ENCODE measurements at places on chromosomes 2 and 18.

GRCh38 chr2:178722296-178722695 is 84.9 kb downstream of the TTN start:
- no peak for DNase-seq

DNA sequence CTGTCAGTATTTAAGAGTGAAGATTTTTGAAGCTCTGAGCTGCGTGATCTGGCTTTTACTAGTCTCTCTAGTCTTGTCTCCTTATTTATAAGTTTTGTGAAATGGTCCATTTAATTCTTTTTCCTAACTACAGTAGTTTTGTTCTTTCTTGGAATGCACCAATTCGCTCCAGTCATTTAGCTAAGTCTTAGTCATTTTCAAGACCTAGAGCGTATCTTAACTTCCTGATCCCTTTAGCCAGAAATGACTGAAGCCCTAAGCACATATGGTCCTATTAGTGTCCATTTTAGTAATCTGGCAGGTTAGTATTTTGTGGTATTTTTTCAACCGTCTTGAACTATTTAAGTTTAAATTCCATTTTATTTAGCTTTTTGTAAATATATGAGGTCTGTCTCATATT is 3.6 kb downstream of the BIRC6 start:
- no peak for DNase-seq

DNA sequence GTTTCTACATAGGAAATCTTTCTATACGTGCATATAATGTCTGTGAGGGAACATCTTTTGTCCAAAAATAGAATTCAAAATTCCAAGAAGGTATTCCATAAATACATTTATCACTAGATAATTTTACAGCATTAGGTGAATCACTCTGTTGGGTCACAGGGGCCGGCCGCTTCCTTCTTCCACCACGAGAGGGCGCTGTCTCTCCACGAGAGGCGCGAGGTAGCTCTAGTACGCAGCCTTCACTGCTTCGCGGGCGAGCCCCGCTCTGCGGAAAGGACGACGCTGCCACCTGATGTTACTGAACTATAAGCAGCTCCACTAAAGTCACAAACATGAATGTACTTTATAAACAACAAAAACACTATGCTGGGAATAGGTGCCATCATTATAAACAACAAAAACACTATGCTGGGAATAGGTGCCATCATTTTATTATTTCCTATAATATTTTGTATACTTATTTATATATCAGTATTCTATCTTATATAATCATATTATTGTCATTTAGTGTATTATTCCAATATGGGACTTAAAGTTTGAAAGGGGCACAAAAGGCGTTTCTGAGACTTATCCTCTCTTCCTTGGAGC is 69.4 kb upstream of the REV1 start:
- peak; percentile 88 for DNase-seq

DNA sequence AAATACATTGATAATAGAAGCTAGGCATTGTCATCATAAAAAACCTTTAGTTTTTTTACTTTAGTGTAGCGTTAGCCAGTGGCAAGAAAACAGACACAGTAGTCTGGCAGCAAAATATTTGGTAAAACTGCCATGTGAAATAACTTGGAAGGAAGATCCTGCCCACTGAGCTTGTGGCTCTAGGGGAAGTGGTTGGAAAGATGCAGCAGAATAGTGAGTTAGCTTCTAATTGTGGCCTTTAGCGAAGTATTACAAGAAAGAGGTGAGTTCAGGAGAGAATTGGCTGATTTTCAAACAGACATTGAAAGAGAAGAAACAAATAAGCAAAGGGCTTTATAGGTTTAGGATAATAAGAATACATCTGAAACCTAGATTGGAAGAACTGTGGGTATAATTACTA is 1887.8 kb upstream of the CELF4 start:
- DNase-seq = no peak

- no peak for DNase-seq
Measured at GRCh38 chr2:98541906-98542305, 66.4 kb downstream of the COA5 start.

- no peak for DNase-seq
Measured at GRCh38 chr2:38581193-38582147, 21.3 kb downstream of the HNRNPLL start.

DNA sequence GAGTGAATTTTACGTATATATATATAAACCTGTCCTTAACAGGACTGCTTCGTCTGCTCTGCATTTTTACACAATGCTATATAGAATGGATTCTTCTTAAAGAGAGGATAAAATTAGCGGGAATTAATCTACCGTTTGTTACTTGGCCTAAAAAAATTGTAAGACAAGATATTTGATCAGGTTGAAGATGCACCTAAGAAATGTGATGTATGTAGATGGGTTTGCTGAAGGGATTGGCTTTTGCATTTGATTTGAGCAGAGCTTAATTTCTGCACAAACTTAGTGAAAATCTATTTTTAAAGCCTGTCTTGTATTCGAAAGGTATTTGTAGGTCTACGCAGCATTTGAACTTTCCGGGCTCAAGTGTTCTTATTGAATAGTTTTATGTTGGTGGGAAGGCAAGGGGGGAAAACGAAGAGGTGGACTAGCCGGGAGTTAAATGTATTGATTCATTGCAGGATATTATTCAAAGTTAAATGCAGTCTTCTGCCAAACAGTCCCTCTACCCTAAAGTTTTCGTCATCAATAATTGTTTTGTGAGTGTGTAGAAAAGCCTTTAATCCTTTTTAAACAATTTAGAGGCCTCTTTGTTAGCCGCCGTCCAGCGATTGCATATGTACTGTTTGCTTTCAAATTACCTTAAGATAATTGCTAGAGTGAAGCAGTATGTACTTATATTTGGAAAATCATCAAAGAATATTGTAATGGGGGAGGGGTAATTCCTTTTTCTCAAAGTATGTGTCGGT is 1.2 kb downstream of the PPP1CB start:
- DNase-seq = no peak

GRCh38 chr2:3301001-3301400 is 76.6 kb downstream of the EIPR1 start:
- DNase-seq = no peak

DNA sequence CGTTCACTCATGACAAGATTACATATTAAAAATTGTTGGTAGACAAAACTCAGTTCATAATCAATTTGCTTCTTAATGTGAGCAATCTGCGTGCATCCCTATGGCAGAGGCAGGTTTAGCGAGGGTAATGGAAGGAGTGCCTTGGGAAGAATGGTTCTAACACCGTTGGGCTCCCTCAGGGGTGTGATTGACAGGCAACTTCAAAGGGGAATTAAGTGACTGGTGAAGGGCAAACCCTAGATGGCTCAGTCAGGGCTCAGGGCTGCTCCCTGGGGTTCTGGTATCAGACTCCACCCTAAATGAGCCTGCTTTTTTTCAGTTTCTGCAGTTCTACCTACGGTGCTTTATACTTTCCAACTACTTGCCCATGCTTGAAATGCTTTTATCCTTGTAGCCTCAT is 419.5 kb upstream of the CELF4 start:
- DNase-seq = no peak

DNA sequence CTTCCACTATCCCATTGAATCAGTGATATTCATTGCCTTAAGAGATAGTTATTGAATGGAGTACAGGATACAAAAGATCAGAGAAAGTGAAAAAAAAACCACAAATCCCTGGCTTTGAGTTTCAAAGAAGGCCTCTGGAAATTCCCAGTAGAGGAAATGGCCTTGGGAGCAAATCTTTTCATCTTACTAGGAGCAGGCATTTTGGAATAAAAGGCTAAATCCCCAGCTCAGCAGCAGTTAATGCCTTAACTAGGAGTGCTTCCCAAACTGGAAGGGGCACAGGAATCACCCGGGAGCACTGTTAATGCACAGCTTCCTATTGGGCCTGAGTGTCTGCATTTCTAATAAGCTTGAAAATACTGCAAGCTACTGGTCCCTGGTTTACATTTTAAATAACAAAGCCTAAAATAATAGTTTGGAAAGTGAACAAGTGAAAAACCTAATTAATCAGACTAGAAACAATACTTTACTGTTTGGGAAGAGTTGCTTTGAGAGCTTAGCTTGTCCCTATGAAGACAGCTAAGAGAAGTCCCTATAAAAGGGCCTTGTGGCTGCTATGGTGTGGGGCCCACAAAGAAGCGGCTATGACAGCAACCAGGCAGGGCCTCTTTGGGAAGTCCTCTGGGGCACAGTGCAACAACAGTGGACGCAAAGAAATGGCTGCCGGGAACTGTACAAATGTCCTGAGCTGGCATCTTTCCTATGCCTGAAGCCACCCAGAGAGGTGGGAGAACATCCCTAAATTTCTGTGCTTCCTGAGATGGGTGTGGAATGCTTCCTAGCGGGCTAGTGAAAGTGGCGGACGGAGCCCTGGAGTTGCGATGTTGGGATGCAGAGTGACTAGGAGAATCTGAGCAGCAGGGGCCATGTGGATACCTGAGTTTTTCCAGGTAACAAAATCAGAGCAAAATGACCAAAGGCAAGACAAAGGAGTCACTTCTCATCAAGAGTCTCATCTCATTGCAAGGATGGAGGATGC is 117.1 kb upstream of the KLHL14 start:
- no peak for DNase-seq

- DNase-seq = no peak
Measured at GRCh38 chr2:58594175-58594574, 353.1 kb upstream of the FANCL start.

- DNase-seq = no peak
Measured at GRCh38 chr2:191635333-191636234, 42.4 kb upstream of the NABP1 start.

DNA sequence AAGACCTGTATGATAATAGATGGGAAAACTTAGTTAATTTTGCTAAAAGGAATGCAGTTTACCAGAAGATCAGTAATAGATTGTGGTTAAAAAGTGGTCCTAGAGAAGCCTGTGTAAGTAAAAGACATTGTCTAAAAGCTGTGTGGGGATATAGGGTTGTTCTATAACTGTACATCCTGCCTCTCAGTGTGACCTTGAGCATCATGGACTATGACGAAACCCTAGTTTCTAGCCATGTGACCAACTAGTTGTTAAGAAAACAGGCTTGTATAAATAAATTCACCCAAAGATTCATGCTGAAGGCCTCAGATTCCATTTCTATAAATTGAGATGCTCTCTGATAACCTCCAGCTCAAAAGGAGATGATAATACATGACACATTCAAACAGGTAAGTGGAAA is 160.7 kb downstream of the IKZF2 start:
- DNase-seq = no peak

GRCh38 chr18:79846936-79847557 is 49.3 kb downstream of the KCNG2 start:
- no peak for DNase-seq

DNA sequence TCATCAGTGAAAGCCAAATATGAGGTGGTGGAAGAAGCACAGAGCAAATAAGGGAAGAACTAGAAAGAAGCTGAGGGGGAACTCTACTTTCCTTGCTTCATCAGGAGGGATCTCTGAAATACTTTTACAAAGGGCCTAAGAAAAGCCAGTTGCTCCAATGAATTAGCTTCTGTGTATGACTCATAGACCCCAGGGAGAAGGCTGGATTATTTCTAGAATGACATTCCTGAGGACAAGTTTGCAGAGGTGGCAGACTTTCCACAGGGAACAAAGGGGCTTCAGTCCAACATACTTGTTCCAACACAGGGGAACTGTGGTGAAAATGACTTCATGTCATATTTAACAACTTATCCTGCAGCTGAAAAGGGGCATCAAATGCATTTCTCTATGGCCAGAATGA is 29.0 kb downstream of the DOK1 start:
- DNase-seq = no peak

DNA sequence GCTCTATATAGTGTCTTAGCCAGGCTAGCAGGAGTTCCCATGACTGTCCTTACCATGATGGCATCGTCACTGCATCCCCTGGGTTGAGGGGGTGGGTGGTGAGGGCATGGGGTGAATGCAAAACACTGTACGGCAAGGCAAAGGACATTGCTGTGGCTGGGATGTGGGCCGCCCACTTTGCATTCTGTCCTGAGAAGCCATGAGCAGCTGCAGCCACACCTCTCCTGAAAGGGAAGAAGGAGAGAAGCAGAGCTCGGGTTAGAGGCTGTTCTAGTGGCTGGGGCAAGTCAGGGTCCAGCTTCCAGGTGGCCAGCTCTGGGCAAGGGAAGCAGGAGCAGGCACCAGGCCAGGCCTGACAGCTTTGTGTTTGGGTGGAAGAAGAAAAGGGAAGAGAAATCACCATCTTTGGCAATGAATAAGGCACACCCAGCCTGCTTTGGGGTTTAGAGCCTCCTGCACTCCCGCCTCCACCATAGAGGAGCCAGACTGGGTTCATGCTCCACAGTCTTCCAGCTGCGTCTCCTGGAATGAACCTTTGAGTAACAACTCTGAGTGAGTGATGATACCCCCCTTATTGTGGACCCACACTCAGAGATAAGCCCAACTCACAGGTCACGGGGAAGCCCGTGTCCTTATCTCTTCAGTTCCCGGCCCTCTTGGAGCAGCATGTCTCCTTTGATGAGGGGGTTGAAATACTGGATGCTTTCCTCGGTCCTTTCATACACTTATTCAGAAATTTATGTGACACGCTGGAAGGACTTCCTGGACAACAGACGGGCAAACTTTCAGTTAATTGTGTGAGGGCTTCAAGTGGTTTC is 63.4 kb downstream of the INPP4A start:
- no peak for DNase-seq

- DNase-seq = no peak
Measured at GRCh38 chr2:20145497-20146193, 79.3 kb downstream of the SDC1 start.

- DNase-seq = no peak
Measured at GRCh38 chr2:5195636-5196035, 496.5 kb upstream of the SOX11 start.

GRCh38 chr2:144030791-144031190 is 489.1 kb downstream of the ZEB2 start:
- no peak for DNase-seq

- no peak for DNase-seq
Measured at GRCh38 chr2:237201461-237202287, 116.0 kb downstream of the COPS8 start.

DNA sequence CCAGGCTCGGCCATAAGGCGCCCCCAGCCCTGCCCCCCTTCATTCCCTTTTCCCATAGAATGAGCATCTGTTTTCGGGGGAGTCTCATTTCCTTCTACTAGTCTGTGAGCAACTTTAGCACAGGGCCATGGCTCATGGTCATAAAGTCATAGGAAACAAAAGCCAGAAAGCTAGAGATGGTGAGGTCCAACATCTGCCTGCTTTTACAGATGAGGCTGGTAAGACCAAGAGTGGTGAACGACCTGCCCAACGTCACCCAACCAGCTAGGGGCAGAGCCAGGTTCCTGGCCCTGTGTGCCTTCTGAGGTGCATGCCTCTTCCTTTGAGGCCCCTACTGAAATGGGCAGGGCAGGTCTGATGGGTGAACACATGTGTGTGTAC is 212.7 kb downstream of the DYSF start:
- no peak for DNase-seq

Measured in stimulated activated CD4-positive, alpha-beta T cell treated with anti-CD3 and anti-CD28 coated beads, Interleukin-12 subunit alpha, Interleukin-12 subunit beta, amount 100 ng/mL, for 4 hours (primary cell).